ENCODE measurements at places on chromosomes 16 and 17.

- DNase-seq, result no peak
Measured at GRCh38 chr17:41474863-41475262, 6.1 kb downstream of the KRT35 start.

GRCh38 chr17:48601207-48601538 is 3.6 kb downstream of the HOXB6 start:
- DNase-seq, result no peak

DNA sequence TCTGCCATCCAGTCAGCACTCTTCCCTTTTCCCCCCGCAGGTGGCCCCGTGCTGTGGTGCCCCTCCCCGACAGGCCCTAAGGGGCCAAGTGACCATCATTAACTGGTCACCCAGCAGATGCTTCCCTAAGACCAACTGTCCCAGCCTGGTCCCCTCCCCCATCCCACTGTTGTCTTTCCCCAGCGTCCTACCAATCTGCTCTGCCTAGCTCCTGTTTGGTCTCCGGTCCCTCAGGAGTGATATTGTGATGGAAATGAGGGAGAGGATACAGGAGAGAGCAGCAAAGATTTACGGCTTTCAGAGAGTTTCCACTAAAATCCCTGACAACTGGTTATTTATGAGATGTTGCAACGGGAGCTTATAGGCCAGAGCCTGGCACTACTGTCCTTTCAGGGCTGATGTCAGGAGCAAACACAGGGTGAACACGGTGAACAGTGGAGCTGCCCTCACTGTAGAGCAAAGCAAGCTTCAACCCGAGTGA is 1.4 kb upstream of the TTLL6 start:
- DNase-seq, result no peak

DNA sequence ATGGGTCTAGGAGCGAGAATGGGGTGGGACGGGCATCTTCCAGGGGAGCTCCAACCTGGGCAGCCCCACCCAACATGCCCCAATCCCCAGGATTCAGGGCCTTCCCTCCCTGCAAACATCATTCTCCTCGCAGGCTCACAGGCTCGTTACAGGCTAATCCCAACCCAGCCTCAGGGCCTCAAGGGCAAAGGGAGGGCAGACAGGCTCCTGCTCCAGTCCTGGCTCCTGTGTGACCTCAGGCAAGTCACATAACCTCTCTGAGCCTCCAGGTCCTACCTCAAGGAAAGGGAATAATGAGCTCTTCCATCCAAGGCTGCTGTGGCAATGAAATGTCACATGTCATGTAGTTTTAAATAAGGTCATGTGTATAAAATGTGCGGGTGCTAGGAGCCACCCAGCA is 186.5 kb upstream of the TNRC6C start:
- DNase-seq, result no peak

GRCh38 chr17:76048025-76048605 is 21.0 kb upstream of the EVPL start:
- no peak for DNase-seq

DNA sequence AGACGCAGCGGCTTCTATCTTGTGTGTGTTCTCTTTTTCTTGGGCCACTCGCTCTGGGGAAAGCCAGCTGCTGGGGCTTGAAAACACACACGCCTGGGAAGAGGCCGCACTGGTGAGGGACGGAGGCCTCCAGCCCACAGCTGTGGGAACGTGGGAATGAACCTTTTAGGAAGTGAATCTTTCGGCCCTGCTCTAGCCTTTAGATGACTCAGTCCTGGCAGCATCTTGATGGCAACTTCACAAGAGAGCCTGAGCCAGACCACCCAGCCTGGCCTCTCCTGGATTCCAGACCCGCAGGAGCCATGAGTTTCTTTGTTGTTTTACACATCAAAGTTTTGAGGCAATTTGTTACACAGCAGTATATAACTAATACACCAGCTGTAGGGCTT is 2.2 kb upstream of the PDPK1 start:
- DNase-seq, result no peak

GRCh38 chr17:56031636-56032035 is 121.6 kb upstream of the ANKFN1 start:
- no peak for DNase-seq

DNA sequence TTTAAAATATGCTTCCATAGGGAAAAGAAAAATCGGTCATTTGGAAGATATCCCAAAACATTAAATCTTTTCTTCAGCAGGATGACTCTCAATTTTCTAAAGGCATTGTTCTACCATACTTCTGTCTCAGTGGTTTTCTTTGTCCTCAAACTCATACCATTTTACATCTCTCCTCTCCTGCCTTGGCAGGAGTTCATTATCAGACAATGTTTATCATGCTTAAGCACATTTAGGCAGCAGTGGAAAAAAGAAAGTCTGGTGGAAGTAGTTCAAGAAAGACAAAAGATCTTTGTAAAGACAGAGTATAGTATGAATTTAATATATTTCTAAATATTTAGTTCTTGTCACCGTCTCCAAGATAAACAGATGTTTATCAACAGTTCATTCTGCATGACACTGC is 68.2 kb downstream of the CDK12 start:
- no peak for DNase-seq
